Activated CD4-positive, CD25-positive, alpha-beta regulatory T cell treated with anti-CD3 and anti-CD28 coated beads, Interleukin-2, amount 50 U/mL, for 16 hours (primary cell): ENCODE measurements at places on chromosomes 2 and 18.

DNA sequence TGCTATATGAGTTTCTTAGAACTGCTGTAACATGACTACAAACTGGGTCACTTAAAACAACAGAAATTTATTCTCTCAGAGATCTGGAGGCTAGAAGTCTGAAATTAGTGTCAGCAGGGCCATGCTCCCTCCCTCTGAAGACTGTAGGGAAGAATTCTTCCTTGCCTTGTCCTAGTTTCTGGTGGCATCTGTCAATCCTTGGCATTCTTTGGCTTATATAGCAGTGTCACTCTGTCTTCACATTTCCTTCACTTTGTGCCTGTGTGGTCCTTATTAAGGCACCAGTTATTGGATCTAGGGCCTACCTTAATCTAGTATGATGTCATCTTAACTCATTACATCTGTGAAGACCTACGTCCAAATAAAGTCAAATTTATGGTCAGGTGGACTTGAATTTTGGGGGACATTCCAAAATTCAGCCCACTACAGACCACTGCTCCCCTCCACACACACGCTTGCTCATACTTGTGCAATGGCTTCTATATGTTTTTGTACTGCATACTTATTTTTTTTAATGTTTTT, 7.6 kb downstream of the ZC3H15 start:
- DNase-seq, result no peak

DNA sequence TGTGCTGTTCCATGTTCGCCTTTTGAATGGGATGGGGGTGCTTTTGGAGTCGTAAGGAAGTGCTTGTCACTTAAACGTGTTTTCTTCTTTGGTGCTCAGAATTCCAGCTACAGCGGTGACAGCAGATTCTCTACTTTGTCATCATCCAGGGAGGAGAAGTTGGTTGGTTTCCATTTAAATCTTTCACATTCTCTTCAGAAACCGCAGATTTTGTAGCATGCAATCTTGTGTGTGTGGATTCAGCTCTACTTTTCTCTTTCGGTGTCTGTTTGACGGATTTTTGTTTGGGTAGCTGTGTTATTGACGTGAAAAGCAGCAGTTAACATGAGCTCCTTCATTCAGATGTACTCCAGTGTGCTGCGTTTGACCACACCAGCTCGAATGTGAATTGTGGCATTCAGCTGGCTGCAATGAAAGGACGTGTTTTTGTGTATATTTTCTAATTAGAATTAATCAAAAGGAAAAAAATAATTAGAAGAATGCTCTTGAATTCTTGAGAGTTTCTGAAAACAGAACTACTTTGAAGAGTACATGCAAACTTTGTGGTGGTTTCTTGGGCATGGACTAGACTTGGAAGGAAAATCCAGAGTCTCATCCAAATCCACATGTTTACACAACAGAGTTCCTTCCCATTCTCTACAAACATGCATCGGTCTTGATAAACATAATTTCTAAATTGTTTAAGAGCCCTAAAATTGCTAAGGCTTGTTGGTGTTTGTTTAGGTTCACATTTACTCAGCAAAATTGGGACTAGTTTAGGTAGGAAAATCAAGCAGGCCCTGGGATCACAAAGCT, 68.7 kb upstream of the RBM44 start:
- DNase-seq, result no peak

GRCh38 chr2:64105670-64106461, 38.4 kb downstream of the PELI1 start:
- no peak for DNase-seq

- no peak for DNase-seq
These were observed 1993.1 kb upstream of the CELF4 start for GRCh38 chr18:39558658-39559057.

DNA sequence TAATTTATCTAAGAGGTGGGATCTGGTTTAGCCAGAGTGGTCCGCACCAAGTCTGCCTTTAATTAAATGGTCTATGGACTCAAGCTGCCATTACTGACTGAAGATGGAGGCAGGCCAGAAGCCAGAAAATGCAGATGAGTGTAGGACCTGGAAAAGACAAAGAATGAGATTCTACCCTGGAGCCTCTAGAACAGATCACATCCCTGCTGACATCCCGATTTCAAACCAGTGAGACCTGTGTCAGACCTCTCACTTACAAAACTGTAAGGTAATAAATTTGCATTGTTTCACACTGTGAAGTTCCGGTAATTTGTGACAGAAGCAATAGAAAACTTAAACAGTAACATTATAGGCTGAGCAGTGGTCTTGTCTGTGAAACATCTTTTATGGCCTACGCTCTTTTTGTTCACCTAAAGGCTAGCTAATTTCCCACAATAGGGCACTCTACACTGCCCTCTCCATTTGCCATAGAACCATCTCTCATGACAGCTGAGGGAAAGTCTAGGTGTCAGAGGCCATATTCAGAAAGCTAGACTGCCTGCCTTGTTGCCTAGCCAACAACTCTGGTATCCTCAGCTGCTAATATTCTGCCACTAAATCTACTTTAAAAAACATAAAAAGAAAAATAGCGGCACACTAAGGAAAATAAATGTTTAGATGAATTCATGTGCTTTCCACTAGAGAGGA, 1396.2 kb upstream of the PIK3C3 start:
- no peak for DNase-seq

DNA sequence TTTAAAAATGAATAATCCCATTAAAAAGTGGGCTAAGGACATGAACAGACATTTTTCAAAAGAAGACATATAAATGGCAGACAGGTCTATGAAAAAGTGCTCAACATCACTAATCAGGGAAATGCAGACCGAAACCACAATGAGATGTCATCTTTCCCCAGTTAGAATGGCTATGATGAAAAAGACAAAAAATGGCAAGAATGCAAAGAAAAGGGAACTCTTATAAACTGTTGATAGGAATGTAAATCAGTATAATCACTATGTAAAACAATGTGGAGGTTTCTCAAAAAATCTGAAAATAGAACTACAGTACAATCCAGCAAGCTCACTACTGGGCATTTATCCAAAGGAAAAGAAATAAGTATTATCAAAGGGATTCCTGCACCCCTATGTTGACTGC, 169.2 kb downstream of the METTL4 start:
- DNase-seq, result no peak

DNA sequence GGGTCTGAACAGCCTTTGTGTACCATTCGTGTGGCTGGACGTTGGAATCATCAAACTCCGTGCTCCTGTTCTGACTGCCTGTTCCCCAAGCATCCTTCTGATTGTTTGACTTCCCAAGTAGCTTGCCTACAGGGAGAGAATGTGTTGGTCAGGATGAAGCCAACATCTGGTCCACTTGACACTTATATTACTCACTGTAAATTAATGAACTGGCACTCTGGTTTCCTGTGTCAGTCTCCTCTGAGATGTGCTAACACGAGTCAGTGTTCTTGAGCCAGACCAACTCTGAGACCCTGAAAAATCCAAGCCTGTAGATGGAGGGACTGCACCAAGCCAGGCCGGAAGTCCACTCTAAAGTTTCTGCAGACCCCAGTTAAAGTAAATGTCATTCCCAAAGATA, 440.9 kb downstream of the ZNF516 start:
- DNase-seq, result no peak

DNA sequence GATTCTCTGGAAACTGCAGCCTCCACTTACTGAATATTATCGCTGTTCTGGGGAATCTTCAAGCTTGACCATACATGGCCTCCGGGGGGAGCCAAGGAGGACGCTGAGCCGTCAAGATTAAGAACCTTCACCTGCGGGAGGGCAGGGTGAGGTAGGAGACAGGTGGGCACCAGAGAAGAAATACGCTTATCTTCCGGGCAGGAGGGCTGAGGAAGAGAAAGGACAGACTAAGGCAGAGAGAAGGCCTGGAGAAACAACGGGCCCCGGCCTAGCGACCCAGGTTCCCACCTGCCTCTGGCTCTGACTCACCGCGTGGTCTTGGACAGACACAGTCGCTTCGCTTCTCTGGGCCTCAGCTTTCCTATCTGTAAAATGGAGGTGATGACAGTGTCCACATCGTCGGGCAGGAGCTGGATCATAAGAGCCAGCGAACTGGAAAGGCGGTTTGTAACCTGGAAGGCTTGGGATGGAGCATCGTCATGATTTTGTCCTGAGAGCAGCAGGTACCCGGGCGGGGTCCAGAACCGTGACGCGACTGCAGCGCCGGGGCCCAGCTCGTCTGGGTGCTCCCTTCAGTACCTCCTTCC, 659 bp downstream of the ZNF142 start:
- DNase-seq, result no peak
